ENCODE measurements at places on chromosomes 1 and 21.
A peak's percentile ranks its signal among the peaks of the same experiment; 100 is the strongest.

DNA sequence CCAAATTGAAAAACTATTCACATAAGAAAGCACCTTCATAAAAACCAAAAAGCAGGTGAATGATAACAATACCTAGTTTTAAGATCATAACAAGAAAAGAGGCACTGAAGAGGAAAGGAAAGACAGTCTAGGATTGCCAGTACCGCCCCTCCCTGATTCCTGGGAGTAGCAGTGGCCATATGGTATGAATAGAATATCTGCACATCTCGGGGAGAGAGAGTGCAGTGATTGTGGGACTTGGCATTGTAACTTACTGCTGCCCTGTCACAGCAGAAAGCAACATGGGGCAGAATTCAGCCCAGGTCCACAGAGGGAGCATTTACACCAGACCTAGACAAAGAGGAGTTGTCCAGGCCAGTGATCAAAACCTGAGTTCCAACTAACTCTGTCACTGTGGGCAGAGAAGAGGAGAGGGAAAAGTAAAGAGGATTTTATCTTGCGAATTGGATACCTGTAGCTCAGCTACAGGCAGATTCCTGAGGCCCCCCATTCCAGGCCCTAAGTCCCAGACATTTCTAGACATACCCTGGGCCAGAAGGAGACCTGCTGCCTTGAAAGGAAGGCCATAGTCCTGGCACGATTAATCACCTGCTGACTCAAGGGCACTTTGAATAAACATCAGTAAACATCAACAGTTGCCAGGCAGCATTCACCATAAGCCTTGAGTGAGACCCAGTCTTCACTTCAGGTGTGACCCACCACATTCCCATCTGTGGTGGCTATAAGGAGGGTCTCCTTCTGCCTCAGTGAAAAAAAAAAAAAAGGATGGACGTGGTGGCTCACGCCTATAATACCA lies 397.5 kb downstream of the TGFB2 start:
- no peak for DNase-seq

DNA sequence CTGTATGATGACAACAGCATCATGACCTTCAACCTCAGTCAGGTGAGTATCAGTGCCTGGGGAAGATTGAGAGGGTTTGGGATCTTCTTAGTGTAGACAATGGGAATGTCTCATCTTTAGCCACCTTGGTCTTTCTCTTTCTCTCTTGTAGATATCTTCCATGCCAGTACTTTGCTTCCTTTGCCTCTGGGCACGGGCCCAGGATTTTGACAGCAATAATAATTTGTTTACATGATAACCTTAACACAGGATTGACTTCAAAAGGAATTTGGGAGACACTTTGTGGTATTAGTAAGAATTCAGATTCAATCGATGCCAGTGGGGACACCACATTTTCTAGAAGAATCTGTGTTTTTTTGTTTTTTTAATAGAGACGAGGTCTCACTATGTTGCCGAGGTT lies 12.1 kb upstream of the PIGV start:
- no peak for DNase-seq

- no peak for DNase-seq
Measured at GRCh38 chr21:44450402-44450801, 4.9 kb upstream of the LRRC3 start.

- DNase-seq: peak; percentile 22
Measured at GRCh38 chr1:9235096-9235459, 504 bp downstream of the H6PD start.

- no peak for DNase-seq
Measured at GRCh38 chr1:116131170-116131569, 20.0 kb downstream of the MAB21L3 start.

Data from progenitor cell of endocrine pancreas (in vitro differentiated cells).